ENCODE measurements at places on chromosomes 1 and 21.

DNA sequence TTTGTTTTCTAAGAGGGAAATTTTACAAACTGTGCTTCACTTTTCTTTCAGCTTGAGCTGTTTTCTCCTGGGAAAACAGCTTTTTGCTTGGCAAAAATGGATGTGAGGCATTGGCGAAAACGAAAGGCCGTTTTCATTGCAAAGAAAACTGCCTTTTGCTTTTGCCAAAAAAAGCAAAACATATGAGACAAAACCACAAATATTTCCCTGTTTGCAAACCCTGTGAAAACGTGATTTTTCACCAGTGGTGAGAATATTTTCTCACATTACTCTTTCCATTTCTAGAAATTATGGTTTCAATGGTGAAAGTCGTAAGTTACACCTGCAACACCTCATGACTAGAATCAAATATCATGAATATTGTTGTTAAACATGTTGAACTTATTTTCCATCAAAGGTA is 74.0 kb upstream of the ZBTB18 start:
- DNase-seq = no peak

GRCh38 chr1:111082421-111083203 is 57.3 kb downstream of the DRAM2 start:
- DNase-seq = no peak

DNA sequence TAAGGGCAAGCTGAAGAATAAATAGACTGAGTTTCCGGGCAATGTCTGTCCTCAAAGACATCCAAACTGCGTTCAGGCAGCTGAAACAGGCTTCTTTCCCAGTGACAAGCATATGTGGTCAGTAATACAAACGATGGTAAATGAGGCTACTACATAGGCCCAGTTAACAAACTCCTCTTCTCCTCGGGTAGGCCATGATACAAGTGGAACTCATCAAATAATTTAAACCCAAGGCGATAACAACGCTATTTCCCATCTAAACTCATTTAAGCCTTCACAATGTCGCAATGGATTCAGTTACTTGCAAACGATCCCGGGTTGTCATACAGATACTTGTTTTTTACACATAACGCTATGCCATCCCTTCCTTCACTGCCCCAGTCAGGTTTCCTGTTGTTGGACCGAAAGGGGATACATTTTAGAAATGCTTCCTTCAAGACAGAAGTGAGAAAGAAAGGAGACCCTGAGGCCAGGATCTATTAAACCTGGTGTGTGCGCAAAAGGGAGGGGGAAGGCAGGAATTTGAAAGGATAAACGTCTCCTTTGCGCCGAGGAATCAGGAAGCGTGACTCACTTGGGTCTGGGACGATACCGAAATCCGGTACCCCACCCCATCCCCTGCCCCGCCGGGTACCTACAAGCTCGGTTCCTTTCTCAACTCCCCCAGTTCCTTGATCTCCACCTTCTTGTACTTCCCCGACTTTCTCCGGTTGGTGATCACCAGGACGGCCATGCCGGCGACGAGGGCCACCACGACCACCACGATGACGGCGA is 1.3 kb downstream of the TACSTD2 start:
- DNase-seq = no peak

GRCh38 chr1:214146523-214146922 is 134.4 kb upstream of the SMYD2 start:
- no peak for DNase-seq

GRCh38 chr1:11537380-11537764 is 58.4 kb downstream of the DISP3 start:
- no peak for DNase-seq

GRCh38 chr1:165544996-165545395 is 1.2 kb downstream of the LRRC52 start:
- DNase-seq = no peak

DNA sequence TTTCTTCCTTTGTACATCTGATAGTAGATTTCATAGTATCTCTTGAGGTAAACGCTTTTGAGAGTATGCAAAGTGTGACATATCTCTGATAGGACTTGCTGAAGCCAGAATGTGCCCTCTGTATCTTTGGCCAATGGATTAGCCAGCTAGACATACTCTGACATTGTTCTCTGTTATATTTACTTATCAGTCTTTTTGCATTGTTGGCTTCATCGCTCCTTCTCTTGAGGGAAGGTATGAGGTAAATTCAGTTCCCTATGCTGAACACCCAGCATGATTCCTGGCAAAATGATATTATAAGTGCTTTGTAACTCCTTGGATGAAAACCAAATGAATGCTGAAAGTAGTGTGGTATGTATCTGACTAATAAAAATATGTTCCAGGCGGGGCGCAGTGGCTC is 163.2 kb upstream of the CACYBP start:
- DNase-seq = no peak

GRCh38 chr1:12098786-12099185 is 35.7 kb downstream of the TNFRSF8 start:
- DNase-seq = no peak

GRCh38 chr1:12380326-12381249 is 150.8 kb downstream of the VPS13D start:
- no peak for DNase-seq

GRCh38 chr1:158398818-158399514 is at the start of gene OR10T2:
Gene OR10T2, minus strand, starts transcription at chr1:158399466. Its CDS starts 0 bp downstream, at chr1:158399466.
- no peak for DNase-seq

- DNase-seq = no peak
Measured at GRCh38 chr1:178310685-178311105, 186.1 kb downstream of the CLEC20A start.

DNA sequence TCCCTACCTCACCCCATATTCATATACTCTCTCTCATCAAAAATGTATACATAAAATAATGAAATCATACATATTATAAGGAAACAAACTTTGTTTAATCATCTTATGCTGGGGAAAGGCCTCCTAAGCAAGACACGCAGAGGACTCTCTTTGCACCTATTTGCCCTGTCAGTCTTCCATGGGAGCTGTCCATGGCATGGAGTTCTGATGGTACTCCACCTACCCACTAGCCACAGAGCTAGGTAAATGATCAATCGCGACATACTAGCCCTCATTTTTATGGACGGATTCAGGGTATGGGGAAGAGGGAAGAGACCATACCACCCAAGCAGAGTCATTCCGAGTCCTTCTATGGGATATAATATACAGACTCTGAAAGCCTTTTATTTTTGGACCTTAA is 131.0 kb downstream of the CSMD2 start:
- DNase-seq = no peak

- DNase-seq = no peak
Measured at GRCh38 chr1:103367186-103367585, 158.3 kb upstream of the RNPC3 start.

- DNase-seq = no peak
Measured at GRCh38 chr1:114082867-114083585, 70.6 kb downstream of the SYT6 start.

GRCh38 chr1:28370239-28371009 is 884 bp downstream of the PHACTR4 start:
- DNase-seq = no peak

- DNase-seq = no peak
Measured at GRCh38 chr1:183069562-183070216, 46.5 kb downstream of the LAMC1 start.

GRCh38 chr1:75841421-75841820 is 44.7 kb downstream of the MSH4 start:
- no peak for DNase-seq

- DNase-seq = no peak
Measured at GRCh38 chr1:199038156-199038555, 399.3 kb downstream of the PTPRC start.

GRCh38 chr1:65434760-65435159 is 14.3 kb downstream of the LEPR start:
- DNase-seq = no peak

DNA sequence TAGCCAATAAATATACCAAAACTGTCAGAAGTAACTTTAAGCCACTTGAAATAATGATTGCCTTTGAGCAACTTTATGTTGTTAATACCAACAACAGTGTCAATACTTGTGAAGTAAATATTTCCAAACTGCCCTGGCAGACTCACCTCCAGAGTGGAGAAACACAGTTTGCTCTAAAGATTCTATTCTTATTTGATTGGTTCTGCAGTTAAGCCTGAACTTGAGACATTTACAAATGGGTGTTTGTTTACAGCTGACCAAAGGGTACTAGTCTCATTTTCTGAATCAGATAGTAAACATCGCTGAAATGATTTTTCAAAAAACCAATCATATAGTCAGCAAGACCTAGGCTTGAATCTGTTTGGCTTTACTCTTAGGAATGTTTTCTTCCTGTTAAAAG is 1.3 kb upstream of the MYOC start:
- DNase-seq = no peak

DNA sequence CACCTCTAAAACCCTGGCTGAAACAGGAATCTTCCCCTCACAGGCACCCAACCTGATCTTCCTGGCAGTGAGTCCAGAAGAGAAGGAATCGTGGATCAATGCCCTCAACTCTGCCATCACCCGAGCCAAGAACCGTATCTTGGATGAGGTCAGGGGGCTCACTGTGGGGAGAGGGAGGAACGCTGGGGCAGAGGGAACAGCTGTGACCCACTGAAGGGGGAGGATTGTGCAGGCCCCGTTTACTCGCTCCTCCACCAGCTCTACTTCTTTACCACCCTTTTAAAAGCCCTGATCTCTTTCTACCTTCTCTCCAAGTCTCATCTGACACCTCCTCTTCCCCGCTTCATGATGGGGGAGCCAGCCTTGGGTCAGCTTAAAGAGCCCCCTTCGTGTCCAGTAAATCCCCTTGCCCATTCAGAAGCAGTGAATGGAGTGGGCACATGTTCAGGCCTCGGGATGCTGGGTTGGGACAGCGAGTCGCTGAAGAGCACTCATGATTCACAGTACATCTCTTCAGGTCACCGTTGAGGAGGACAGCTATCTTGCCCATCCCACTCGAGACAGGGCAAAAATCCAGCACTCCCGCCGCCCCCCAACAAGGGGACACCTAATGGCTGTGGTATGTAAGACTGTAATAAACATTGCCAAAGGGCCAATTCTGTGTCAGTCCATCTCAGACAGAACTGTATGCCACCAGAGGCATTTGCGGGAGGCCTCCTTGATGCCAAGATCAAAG is 7.3 kb downstream of the PLEKHO1 start:
- no peak for DNase-seq

DNA sequence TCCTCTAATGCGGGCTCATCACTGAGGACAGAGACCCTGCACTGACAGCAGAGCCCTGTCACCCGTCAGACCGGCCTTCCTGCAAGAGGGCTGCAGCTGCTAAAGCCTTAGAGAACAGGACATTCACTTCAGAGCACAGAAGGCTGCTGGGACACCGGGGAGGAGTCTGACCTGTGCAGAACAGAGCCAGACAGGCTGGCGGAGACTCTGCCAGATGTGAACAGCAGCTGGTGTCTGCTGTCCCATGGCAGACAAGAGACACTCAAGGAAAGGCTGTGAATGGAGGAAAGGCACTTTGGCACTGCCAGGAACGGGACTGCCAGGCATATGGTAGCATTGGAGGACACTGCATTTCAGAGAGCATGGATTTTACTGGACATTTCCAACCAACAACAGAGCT is 21.4 kb downstream of the MRAP start:
- no peak for DNase-seq

DNA sequence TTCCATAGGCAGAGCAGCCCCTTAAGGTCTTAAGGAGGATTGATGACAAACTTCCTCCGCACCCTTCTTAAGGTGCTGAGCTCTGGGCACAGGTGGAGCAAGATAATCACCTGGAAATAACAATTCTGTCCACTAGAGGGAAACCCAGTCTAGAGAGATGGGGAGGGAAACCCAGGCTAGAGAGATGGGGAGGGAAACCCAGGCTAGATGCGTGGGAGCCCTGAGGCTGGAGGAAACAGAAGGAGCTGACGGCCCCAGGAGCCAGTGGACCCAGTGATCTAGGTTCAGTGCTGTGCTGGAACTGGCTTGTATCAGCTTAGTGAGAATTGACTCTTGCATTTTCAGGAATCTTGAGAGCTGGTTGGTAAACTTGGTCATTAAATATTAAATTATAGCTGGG is 17.8 kb upstream of the MYCL start:
- DNase-seq = no peak

GRCh38 chr21:35222541-35222941 is 173.4 kb upstream of the RUNX1 start:
- DNase-seq = no peak

DNA sequence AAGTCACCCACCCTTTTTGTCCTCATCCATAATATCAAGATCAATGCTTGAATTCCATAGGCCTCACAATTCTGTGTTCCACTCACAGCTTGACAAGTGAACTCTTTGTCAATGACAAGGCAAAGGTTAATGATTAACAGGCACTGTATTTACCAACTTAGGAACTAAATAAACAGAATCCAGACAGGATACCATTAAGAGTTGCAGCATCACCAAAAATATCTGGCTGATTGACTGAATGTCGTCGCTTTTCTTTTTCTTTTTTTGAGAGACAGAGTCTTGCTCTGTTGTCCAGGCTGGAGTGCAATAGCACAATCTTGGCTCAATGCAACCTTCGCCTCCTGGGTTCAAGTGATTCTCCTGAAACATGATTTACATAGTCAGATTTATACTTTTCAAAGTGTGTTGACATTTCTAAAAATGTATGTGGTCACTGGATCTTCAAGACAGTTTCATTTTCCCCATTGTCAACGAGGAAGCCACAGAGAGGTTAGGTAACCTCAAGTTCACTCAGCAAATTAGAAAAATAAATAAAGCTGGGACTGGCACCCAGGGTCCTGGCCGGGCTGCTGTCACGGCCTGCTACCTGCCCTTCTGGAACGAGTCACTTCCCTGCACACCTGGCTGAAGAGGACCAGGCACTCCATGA is 81.0 kb downstream of the PDE9A start:
- DNase-seq = no peak

GRCh38 chr1:222099746-222100145 is 357.9 kb upstream of the DUSP10 start:
- no peak for DNase-seq

GRCh38 chr1:159121526-159121925 is 45.0 kb upstream of the AIM2 start:
- no peak for DNase-seq

DNA sequence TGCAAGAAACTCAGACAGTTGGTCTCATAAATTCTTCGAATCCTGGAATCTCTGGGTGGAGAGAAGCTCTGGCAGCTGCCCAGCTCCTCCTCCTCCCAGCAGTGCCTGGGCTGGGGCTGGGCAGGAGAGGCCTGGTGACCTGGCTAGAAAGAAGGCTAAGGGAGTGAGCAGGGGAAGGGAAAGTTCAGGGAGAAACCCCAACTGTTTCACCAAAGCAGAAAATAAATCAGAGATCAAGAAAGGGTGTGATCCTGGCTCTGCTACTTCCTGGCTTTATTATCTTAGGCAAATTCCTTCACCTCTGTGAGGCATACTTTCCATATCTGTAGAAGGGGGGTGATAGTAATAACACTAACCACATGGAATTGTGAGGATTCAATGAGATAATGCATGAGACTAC is 8.8 kb upstream of the COL16A1 start:
- DNase-seq = no peak

DNA sequence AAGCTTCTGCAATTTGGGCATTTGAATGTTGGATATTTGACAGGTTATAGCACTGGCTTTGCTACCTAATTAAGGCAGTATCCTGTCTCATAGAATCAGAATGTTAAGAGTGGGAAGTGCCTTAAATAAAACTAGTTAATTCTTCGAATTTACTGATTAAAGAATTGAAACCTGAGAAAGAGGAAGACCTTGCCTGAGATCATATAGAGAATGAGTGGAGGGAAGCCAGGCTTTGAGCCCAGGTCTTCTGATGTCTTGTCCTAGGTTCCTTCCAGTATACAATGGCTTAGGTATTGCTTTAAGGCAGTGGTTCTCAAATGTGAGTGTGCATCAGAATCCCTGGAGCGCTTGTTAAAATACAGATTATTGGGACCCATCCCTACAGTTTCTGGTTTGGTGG is 20.9 kb upstream of the SH3BGRL3 start:
- DNase-seq = no peak

- DNase-seq = no peak
Measured at GRCh38 chr1:42962641-42963377, 4.1 kb upstream of the SLC2A1 start.

GRCh38 chr1:220121791-220122530 is 28.0 kb downstream of the IARS2 start:
- DNase-seq = no peak

Measured in activated CD4-positive, CD25-positive, alpha-beta regulatory T cell (primary cell).